ENCODE measurements at places on chromosomes 3 and 15.

DNA sequence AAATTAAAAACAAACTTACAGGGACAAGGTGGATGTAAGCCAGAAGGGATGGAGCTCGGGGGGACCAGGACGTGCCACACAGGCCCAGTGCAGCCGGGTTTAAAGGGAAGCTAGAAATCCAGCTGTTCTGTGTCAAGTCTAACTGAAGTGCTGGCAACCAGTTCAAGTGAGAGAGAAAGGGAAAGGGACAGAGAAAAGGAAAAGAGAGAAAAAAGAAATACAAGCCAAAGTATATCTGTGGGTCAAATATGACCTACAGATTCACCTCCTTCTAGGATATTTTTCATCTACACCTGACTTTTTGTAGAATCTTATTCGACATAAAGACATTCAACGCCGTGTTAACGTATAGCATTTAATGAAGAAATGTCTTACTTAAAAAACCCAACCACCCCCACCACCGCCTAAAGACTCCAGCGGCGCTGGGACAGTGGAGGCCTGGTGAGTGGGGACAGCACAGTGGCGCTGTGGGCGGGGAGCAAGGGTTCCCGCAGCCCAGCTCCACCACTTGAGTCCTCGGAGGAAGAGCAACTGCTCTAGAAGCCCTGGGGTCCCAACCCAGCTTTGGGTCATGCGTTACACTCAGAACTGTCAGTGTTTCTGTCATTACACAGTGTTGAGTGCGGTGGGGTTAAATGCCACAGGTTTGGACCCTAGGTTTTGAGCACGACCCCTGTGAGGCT, 62.3 kb downstream of the CHSY1 start:
- DNase-seq = peak; percentile 48

GRCh38 chr15:44096596-44096995, 98.5 kb downstream of the FRMD5 start:
- no peak for DNase-seq

DNA sequence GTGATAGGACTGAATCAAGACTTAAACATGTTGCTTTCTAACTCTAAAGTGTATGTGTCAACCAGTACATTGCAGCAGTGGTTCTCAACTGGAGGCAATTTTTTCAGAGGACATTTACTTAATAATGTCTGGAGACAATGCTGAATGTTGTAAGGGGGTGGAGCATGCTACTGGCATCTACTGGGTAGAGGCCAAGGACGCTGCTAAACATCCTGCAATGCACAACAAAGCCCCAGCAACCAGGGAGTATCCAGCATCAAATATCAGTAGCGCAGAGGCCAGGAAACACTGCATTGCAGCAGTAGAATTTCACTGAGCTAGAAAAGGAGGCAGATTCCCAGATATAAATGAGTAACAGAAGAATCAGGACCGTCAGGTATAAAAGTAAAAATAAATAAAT, 79.8 kb upstream of the GRM7 start:
- DNase-seq = no peak

GRCh38 chr3:78281381-78281780, 1241.5 kb downstream of the ROBO2 start:
- no peak for DNase-seq

- DNase-seq = no peak
Measured at GRCh38 chr3:156455839-156456238, 99.1 kb downstream of the SSR3 start.

- no peak for DNase-seq
Measured at GRCh38 chr3:133301731-133302130, 98.1 kb upstream of the BFSP2 start.

GRCh38 chr3:69566275-69566674, 173.0 kb upstream of the MITF start:
- no peak for DNase-seq

GRCh38 chr3:47176582-47176981, 12.7 kb upstream of the SETD2 start:
- DNase-seq = no peak

GRCh38 chr3:49238274-49239127, 38.5 kb downstream of the C3orf62 start:
- DNase-seq = no peak

DNA sequence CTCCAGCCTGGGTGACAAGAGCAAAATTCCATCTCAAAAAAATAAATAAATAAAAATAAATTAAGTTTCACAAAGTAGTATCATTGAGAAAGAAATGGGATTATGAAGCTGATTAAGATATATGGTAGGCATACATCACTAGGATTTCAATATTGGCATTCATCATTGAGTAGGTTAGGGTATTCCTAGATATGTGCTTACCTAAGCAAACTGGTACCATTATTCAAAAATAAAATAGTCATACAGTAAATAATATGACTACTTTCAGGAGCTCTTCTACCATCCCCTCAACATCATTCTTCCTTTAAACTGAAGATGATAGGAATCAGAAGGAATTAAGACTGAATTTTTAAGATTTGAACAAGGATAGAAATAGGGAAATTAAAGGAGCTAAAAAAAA, 66.6 kb downstream of the FRMD5 start:
- DNase-seq = no peak

GRCh38 chr3:191997579-191998268, 536.8 kb downstream of the PYDC2 start:
- DNase-seq = no peak
